NCI-H748 treated with DMSO at 0.1 percent for 48 hours (cell line): ENCODE measurements at places on chromosomes 11 and 22.

- DNase-seq, result no peak
Measured at GRCh38 chr11:44400431-44400830, 90.5 kb upstream of the ALX4 start.

DNA sequence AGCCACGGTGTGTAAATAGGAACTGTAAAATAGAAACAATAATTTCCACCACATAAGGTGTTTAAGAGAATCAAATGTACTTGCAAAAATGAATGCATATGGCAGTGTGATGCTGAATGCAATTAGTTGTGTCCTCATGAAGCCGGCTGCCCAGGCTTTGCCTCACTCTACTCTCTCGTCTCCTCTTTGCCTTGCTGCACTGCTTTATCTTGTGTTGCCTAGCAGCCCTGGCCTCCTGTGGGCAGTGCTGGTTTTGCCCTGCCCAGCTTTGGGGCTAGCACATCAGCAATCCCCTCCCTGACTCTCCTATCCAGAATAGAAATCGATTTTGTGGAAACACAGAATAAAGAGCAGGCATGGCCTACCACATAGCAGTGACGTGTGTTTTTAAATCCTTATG lies 30.0 kb downstream of the LRRC32 start:
- no peak for DNase-seq

DNA sequence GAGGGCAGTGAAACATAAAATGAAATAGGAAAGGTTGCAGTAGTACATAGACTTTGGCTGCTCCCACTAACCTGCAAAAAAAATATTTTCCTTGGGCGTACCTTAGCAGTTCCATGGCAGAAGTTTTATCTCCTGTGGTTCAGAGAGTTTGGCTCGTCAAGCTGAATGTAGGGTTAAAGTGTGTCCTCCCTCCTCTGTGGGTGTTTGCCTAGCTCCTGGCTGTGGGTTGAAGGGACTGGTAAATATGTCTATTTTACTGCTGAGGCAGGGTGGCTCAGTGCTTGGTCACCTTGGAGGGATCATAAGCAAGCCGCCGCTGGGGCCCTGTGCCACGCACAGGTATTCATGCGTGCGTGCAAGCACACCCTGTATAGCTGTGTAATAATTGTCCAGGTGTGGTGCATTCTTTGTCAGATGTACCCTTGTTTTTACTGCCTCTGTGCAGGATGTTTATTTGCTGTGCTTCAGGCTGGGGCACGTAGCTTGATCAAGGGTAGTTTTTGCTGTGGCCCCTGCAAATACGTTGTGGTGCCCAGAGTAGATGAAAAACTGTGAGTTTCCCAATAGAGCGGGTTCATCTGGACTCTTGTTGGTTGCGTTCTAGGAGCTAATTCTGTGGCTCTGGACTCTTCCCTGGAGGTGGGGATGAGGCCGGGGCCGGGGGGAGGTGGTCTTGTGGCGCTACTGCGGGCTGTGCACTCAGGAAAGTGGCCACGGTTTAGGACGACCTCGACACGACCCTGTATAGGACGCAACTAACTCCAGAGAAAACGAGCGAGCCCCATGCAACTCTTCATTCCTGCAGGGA lies 732 bp upstream of the SORL1 start:
- DNase-seq, result no peak

DNA sequence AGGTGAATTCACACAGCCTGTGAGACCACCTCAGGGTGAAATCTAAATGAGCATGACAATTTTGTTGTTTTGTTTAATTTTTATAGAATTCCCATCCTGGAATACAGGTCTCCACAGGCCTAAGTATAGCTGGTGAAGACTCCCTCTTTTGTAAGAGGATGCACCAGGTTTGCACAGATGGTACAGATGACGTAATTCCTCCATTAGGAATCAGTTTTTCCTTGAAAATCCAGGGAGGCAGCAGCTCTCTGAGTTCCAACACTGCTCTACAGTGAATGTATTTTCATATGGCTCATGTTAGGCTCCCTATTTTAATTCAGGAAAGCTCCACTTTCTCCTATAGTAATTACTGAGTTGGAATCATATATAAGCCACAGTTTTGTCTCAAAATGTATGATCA lies 47.2 kb downstream of the USP28 start:
- DNase-seq, result no peak

GRCh38 chr22:22705328-22706100 lies 61.1 kb downstream of the GGTLC2 start:
- no peak for DNase-seq
